Chondrocyte (in vitro differentiated cells): ENCODE measurements at places on chromosomes 1 and 21. TPM values are rescaled to one million over a fixed set of nuclear protein-coding genes. Genes with fewer than 3 reads are reported as not detected.

DNA sequence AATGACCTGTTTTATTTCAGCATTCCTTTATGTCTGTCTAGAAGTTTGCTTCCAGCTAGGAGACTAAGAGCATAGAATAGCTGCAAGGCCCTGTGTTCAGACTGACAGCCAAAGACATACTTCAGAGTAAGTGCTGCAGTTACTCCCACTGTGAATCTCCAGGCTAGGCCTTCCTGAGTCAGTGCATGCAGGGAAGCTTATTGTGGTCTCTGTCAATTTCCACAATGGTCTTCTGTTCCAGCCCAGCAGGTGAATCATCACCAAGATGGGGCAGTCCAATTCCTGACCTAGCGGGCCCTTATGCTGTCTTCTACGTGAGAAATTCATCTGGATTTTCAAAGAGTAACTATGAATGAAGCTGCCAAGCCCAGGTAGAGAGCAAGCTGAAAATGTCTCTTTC lies 146.3 kb upstream of the C8B start:
- no peak for DNase-seq

- DNase-seq, result no peak
These were observed 15.1 kb upstream of the COP1 start for GRCh38 chr1:176222196-176222595.

DNA sequence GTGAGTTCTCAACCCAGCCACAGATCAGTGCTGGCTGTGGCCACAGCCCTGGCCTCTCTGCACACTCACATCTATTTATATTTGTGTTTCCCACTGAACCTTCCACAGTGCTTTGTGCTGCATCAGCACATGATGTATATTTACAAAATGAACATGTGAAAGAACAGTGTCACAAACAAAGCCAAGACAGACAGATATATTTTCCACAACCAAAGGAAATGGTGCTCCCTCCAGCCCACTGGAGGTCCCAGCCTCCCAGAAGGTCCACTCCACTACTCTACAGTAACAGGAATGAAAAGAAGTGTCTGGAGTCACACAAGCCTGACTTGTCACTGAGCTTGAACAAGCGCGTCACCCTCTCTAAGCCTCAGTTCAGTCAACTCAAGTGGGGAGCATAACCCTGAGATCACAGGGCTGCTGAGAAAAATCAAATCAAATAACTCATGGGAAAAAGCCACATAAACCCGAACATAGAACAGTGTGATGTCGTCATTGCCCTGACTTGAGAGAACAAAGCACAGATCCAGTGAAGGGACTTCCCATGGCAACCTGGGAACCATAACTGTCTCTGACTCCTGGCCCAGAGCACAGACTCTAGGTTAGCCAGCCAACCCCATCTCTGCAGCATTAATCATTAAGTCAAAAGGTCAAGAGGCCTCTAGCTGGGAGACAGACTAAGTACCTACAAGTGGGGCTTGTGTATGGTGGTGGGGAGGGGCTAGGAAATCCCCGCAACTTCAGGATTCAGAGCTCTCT lies 121.2 kb downstream of the TRABD2B start:
- DNase-seq, result no peak

GRCh38 chr1:44412601-44413000 lies 7.5 kb downstream of the RNF220 start:
- DNase-seq, result no peak

DNA sequence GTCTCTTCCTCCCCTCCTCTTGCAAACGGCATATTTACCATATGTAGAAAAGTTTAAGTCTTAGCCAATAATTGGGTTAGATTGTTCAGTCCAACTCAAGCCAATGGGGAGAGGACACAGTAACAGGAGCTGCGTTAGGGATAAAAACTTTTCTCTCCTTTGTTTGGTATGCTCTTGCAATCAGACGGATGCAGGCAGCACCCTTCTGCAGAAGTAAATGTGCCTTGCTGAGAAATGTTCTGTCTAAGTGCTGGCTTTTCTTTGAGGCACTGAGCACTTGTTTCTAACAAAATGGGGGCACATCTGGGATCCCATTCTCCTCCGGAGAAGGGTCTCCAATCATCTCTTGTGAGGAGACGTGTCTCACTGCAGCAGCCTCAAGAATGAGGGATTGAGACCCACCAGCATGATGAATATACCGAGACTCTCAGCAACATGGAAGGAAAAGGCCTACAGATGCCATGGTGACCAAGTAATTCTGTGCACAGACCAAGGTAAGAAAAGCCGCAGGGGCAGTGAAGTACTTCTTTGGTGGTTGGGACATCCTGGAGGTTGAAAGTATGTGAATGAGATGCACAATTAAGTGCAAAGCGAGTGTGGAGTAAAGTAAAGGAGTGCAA lies 20.7 kb upstream of the GNG4 start:
- no peak for DNase-seq

NTRK1 gene
- total RNA-seq, result not detected in 3 replicates

DNA sequence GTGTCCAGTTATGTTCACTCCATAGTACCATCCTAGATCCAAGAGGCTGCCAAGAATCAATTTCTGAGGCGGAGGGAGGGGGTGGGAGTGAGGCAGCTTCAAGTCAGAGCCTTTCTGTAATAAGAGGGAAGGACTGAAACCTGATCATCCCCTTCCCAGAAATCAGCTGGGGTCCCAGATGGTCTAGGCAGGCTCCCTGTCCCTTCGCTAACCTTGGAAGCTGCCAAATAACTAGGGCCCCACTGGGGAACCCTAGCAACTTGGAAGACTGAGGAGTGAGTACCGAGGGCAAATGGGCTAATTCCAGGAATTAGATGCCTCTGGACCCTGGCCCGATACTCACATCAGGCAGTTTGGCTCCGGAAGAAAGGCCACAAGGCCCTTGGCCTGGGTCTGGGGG lies 113.3 kb downstream of the NAV1 start:
- no peak for DNase-seq

GRCh38 chr1:53086491-53087070 lies 24.6 kb downstream of the PODN start:
- DNase-seq, result no peak

DNA sequence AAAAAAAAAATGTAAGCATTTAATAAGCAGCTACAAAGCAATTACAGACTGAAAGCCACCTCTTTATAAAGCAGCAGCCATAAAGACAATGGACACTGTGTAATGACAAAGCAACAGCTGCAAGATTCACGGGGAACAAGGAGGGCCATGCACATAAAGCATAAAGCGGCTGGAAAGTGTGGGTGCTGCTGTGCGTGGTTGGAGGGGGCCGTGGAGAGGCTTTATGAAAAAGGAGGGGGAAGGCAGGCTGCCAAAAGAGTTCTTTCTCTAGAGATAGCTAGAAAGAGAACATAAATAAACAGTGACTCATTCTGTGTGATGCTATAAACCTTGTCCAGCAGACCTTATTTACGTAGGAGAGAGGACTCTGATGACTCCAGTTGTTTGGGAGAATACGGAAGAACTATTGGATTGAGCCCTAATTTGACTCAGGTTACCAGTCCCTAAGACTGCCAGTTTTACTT lies 49.3 kb downstream of the ADAMTS1 start:
- no peak for DNase-seq

DNA sequence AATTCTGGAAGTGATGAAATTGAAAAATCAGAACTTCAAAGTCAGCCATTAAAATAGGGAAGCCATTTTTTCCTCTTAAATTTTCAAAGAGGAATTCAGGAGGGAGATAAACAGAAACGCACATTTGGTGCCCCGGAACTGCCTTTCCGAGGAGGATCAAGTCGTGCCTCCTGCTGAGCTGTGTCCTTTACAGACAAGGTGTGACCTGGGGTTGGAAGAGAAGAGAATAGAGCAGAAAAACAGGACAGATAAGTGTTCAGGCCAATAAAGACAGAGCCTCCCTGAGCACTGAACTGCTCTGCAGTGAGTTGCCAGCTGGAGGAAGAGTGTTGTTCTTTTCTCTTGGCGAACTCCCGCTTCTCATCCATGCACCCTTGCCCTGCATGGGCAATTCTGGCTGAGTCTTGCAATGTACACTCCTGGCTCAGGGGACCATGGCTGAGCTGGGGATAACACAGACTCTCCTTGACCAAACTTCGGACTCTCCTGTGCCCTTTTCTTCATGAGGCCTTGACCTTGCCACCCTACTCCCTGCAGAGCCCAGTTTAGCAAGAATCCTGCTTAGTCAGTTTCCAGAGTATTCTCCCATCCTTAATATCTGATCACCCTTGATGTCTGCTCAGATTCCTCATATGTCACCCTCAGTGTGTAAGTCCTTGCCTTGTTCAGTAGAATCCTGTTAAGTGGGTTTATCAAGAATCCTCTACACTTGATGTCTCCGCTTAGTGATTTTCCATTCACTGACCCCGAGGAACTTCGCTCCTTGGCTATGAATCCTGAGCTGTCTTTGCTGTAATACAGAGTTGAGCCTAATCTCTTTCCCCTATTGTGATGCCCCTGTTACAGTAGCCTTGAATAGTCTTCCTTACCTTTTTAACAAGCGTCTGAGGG lies 1.3 kb upstream of the MTARC1 start:
- DNase-seq, result no peak

- no peak for DNase-seq
These were observed 3.9 kb downstream of the RNF220 start for GRCh38 chr1:44408632-44409602.

GRCh38 chr1:223299553-223299952 lies 64.4 kb downstream of the SUSD4 start:
- no peak for DNase-seq

CNST gene
- 22.3 to 25.6 TPM (median 25.2 TPM) in 3 replicates for total RNA-seq

GPN2 gene
- 19.8 to 22.0 TPM (median 21.7 TPM) in 3 replicates for total RNA-seq

GRCh38 chr1:152190589-152190988 lies 31.6 kb upstream of the RPTN start:
- DNase-seq, result no peak

SIM2 gene
- total RNA-seq, result 0.59 to 1.3 TPM (median 0.60 TPM) in 3 replicates

DNA sequence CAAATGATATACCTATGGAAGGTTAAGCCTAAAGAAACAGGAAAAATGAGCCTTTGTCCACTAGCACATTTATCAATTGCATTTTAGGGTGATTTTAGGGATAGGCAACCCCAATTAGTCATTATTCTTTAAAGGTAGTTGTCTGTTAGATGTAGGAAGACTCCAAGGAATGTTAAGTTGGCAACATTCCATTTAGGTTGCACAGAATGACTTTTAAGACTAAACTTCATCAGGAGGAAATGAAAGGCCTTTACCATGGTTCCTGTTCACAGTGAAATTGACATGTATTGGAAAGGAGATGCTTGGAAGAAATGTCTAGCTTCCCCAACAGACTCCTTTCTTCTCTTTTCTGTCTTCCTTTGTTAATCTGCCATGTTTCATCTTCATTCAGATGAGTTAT lies 1.6 kb upstream of the APOBEC4 start:
- DNase-seq, result no peak

GBP4 gene
- total RNA-seq, result not detected in 3 replicates

KIF2C gene
- 5.4 to 6.7 TPM (median 6.2 TPM) in 3 replicates for total RNA-seq

KCNJ9 gene
- total RNA-seq, result not detected in 3 replicates

PSMD4 gene
- 111 to 144 TPM (median 113 TPM) in 3 replicates for total RNA-seq

IL22RA1 gene
- not detected in 3 replicates for total RNA-seq

WNT2B gene
- 2.8 to 6.0 TPM (median 6.0 TPM) in 3 replicates for total RNA-seq

- DNase-seq, result no peak
These were observed 19.7 kb downstream of the ENSA start for GRCh38 chr1:150609732-150610131.

OR2T12 gene
- total RNA-seq, result not detected in 3 replicates

OR6K3 gene
- not detected in 3 replicates for total RNA-seq

GRCh38 chr1:231171623-231172197 lies 9.9 kb downstream of the TRIM67 start:
- DNase-seq, result no peak

- DNase-seq, result no peak
These were observed 3.7 kb downstream of the ARTN start for GRCh38 chr1:43937179-43937865.

VHLL gene
- total RNA-seq, result not detected in 3 replicates

DNA sequence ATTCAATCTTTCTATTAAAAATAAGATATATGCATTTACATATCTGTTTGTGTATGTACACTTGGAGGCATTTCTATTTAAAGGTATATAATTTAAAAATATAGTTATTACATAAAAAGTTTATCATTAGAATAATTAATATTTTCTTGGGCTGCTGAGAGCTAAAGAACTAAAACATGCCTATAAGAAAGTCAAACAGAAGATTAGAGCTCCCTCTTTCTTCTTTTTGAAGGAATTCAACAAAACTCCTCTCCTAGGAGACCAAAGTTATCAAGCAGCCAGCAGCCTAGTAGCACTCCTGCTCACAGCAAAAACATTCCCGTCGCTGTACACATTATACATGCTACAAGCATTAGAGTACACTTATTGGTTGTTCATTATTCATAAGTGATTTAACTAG lies 216.4 kb downstream of the VAV3 start:
- no peak for DNase-seq

PLPPR5 gene
- not detected in 3 replicates for total RNA-seq

DNA sequence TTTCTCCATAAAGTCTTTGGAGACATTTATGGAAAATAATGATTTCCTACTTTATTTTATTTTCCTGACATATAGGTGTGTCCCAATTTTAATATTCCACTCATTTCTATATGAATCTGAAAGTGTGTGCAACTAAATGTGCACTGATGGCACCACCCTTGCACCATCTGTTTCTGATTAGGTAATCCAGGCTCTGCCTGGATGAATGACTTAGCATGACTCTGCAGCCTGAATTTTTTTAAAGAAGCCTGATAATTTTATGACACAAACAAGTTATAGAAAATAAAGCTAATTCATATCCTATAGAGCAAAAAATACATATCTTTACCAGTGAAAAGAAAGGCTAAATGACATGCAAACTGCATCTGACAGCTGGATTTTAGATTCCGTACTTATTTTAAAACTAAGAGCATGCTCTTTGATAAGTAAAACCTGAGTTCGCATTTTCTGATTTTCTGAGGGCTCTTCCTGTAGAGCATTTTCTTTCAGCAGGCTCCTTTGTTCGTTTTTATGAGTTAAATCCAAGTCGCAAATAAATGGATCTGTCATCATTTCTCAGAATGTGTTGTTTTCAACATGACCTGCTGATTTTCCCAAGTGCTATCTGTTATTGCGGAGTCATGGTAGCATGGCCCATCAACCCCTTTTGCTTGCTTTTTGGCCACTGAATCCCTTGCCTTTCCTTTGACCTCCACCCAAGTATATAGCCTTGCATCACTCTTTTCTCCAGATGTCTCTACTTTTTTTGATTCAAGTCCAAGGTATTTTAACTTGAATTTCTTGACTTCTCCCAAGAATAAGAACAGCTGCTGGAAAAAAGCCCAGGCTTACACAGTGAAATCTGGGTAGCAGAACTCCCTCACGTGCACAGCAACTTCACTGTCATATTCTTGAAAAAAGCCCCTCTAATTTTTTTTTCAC lies 52.8 kb upstream of the LYPLAL1 start:
- DNase-seq, result no peak

NBPF15 gene
- 54.1 to 64.2 TPM (median 59.2 TPM) in 3 replicates for total RNA-seq

OR4F29 gene
- total RNA-seq, result not detected in 3 replicates

DNA sequence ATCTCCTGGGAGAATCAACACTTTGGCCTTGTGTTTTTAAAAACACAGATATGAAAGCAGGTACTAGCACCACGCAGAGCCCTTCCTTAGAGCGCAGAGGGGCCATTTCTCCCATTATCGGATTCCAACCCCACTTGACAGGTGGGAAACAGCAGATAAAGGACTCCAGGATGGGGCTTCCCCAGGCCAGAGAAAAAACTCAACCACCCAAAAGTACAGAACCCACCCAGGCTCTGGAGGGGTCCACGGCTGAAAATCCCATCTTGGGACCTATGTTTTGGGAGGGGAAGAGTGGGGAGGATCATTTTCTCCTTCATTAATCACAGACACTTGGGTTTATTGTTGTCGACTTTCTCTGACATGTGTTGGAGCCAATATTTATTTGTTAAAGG lies 27.1 kb upstream of the COL18A1 start:
- DNase-seq, result peak; percentile 4

GRCh38 chr1:201488830-201489589 lies 17.9 kb downstream of the CSRP1 start:
- no peak for DNase-seq
